ENCODE measurements at places on chromosomes 16 and 17.

GRCh38 chr17:30101686-30102390 lies 14.8 kb upstream of the NSRP1 start:
- DNase-seq, result no peak

- no peak for DNase-seq
Observed at GRCh38 chr16:81549547-81550431, 105.2 kb downstream of the CMIP start.

DNA sequence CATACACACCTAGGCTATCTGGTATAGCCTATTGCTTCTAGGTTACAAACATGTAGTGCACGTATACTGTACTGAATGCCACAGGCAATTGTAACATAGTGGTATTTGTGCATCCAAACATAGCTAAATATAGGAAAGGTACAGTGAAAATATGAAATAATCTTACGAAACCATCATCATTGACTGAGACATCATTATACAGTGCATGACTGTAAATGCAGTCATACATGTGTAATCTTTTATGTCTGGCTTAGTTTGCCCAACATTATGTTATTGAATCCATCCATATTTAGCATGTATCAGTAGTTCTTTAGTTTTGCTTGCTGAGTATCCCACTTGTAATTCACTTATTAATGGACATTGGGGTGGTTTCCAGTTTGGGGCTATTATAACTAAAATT lies 124.9 kb downstream of the CYLD start:
- no peak for DNase-seq

DNA sequence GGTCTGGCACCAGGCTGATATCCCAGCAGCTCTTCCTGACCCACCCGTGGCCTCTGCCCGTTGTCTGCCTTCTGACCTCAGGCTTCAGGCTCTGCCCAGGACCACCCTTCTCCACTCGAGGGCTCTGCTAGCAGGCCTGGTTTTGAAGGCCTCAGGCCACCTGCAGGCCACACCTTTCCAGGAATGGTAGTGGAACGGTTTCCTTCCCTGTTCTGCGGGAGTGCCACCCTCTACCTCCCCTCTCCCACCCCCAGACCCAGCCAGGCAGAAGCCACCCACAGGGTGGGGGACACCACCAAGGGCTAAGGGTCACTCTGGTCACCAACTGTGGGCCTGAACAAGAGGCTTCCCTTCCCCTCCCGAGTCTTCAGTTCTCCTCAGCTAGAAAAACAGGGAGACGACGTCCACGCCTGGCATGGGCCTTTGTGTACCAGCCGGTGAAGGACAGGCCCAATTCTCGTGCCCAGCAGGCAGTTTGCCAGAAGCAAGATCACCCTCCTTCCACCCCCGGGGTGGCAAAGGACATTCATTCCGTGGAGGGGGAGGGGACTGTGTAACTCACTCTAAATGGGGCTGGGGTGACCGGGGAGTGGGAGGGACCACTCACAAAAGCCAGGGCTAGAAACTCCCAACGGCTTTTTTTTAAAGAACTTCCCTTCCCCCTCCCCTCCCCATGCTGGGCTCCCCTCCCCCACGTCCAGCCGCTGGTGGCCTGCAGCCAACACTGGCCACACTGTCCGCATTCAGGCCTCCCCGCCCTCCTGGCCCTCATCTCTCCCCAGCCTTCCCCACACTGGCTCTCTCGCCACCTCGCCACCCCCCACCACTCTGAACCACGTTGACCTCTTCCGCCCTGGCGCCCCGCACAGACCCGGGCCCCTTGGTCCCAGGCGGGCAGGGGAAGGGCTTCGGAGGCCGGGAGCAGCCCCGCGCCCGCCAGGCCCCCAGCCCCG lies 7.7 kb downstream of the CBX4 start:
- DNase-seq, result peak; percentile 57

- DNase-seq, result no peak
Observed at GRCh38 chr17:12376276-12376675, 289.4 kb upstream of the MYOCD start.

DNA sequence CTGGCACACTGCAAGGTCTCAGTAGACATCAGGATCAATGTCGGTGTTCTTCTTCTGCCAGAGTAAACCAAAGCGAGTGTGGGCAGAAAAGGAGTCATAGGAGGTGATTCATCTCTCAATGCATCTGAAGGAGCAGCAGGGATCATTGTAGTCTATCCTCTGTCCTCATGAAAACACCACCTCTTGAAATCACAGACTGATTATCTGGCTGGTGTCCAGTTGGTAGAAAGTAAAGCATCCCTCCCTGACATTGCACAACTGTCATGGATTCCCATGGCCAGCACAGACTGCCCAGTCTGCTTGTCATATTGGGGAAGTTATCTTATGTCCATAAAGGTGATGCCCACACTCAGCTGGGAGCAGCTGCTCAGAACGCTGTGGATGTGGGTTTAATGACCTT lies 74.1 kb downstream of the ABCC12 start:
- DNase-seq, result no peak

DNA sequence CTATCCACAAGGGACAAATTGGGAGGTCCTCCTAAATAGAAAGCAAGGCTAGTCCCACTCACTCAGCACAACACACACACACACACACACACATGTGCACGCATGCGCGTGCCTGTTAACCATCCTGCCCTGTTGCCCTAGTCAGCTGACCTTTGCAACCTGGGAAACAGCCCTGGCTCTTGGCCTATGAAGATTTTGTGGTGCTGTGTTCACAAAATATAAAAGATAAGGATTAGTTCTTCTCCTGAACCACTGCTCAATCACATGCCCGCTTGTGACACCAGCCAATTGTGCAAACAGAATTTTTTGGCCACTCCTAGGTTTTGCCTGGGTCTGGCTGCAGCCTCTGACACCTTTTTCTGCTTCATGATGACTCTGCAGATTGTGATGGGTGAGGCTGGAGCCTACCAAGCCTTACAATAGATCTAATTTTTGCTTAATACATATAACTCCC lies 3.3 kb upstream of the CES1 start:
- no peak for DNase-seq

Measured in nephron progenitor cell (in vitro differentiated cells).